ENCODE measurements at places on chromosomes 12 and 14. TPM values are rescaled to one million over a fixed set of nuclear protein-coding genes. Genes with fewer than 3 reads are reported as not detected.

Gene FRS2
- total RNA-seq, result 41.2 TPM

Gene ACVRL1
- 114 TPM for total RNA-seq

Gene ASIC1
- total RNA-seq, result 0.13 TPM

Gene WNT5B
- total RNA-seq, result 529 TPM

Gene STX2
- total RNA-seq, result 46.9 TPM

- H3K4me3 ChIP-seq, result no peak overlapping the region
- no peaks in the 10 kb centered on the region for H3K4me1 ChIP-seq
- H3K36me3 ChIP-seq, result no peaks in the 10 kb centered on the region
- H3K27me3 ChIP-seq, result no peaks in the 10 kb centered on the region
These were observed 40.3 kb downstream of the ANKRD9 start for GRCh38 chr14:102469261-102469660.

- H3K4me1 ChIP-seq, result peaks cover 71% of the 10 kb centered on the region
- peak; percentile 54 for DNase-seq
- no peaks in the 10 kb centered on the region for H3K36me3 ChIP-seq
- H3K4me3 ChIP-seq, result peak overlapping the region; percentile 87
- no peaks in the 10 kb centered on the region for H3K27me3 ChIP-seq
These were observed 974 bp upstream of the TNS2 start for GRCh38 chr12:53048780-53049401.

- no peak overlapping the region for H3K4me3 ChIP-seq
- H3K27me3 ChIP-seq, result peaks cover 75% of the 10 kb centered on the region
- DNase-seq, result no peak
- H3K36me3 ChIP-seq, result no peaks in the 10 kb centered on the region
These were observed 3.0 kb downstream of the LGR5 start for GRCh38 chr12:71442567-71442931.

DNA sequence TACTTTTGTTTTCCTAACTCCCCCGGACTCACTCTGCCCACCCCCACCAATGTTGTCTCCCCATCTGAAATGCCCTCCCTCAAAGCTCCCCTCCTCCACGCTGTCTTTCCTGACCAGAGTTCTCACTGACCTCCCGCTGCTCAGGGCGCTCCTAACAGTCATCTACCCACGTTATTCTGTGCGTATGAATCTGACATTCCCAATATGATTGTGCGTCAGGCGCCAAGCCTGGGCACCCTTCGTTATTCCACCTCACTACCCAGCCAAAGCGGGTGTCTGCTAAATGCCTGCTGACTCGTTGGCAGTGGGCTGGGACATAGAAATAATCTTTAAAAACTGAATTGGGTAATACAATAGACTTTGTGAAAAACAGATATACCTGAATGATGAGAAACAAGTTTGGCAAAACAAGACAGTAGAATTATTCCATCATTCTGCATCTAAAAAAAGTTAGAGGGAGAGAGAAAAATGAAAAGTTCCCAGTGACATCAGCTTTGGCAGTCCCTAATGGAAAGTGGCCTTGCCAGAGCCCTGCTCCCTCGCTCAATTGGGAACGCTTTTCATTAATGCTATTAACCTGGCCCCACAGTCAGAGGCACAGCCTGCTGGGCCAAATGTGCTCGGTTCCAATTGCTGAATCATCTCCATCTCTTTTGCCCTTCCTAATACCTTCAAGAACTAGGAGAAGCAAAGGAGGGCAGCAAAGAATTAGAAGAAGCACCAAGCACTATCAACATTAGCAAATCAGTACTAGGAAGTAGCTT lies 74.0 kb upstream of the PLXNC1 start:
- DNase-seq, result peak; percentile 69
- peak overlapping the region; percentile 50 for H3K4me3 ChIP-seq
- no peaks in the 10 kb centered on the region for H3K36me3 ChIP-seq

DNA sequence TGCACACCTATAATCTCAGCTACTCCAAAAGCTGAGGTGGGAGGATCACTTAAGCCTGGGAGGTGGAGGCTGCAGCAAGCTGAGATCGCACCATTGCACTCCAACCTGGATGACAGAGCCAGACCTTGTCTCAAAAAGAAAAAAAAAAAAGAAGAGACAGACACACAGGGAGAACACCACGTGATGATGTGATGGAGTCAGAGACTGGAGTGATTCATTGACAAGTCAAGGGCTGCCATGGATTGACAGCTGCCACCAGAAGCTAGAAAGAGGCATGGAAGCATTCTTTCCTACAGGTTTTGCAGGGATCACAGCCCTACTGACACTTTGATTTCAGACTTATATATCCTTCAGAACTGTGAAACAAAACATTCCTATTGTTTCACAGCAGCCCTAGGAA lies 3.5 kb upstream of the HCFC2 start:
- H3K27me3 ChIP-seq, result no peaks in the 10 kb centered on the region
- no peak overlapping the region for H3K27ac ChIP-seq
- H3K4me1 ChIP-seq, result peaks cover 5% of the 10 kb centered on the region
- no peaks in the 10 kb centered on the region for H3K36me3 ChIP-seq
- no peak overlapping the region for H3K4me3 ChIP-seq

DNA sequence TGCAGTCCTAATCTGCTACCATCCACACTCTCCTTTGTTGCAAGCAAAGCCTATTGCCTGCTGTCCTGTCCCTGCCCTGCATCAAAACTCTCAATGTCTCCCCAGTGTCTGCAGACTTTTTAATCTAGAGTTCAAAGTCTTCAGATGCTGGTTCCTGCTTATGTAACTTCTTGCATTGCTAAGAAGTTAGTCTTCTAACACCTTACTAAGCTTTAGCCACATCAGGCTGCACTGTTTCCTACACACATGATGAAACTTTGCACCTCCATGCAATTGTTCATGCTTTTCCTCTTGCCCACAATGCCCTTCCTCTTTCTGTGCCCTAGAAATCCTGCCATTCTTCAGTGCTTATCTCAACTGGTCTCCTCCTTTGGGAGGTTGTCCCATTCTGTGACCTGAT lies 16.2 kb upstream of the DICER1 start:
- H3K4me3 ChIP-seq, result no peak overlapping the region
- H3K36me3 ChIP-seq, result no peaks in the 10 kb centered on the region
- no peak overlapping the region for H3K27ac ChIP-seq
- H3K4me1 ChIP-seq, result no peaks in the 10 kb centered on the region
- H3K27me3 ChIP-seq, result no peaks in the 10 kb centered on the region

- DNase-seq, result peak; percentile 98
- H3K36me3 ChIP-seq, result no peaks in the 10 kb centered on the region
- H3K27me3 ChIP-seq, result no peaks in the 10 kb centered on the region
- H3K4me1 ChIP-seq, result peaks cover 32% of the 10 kb centered on the region
- peak overlapping the region; percentile 93 for H3K27ac ChIP-seq
- H3K4me3 ChIP-seq, result peak overlapping the region; percentile 17
These were observed 170.1 kb upstream of the PWP1 start for GRCh38 chr12:107515446-107515958.

DNA sequence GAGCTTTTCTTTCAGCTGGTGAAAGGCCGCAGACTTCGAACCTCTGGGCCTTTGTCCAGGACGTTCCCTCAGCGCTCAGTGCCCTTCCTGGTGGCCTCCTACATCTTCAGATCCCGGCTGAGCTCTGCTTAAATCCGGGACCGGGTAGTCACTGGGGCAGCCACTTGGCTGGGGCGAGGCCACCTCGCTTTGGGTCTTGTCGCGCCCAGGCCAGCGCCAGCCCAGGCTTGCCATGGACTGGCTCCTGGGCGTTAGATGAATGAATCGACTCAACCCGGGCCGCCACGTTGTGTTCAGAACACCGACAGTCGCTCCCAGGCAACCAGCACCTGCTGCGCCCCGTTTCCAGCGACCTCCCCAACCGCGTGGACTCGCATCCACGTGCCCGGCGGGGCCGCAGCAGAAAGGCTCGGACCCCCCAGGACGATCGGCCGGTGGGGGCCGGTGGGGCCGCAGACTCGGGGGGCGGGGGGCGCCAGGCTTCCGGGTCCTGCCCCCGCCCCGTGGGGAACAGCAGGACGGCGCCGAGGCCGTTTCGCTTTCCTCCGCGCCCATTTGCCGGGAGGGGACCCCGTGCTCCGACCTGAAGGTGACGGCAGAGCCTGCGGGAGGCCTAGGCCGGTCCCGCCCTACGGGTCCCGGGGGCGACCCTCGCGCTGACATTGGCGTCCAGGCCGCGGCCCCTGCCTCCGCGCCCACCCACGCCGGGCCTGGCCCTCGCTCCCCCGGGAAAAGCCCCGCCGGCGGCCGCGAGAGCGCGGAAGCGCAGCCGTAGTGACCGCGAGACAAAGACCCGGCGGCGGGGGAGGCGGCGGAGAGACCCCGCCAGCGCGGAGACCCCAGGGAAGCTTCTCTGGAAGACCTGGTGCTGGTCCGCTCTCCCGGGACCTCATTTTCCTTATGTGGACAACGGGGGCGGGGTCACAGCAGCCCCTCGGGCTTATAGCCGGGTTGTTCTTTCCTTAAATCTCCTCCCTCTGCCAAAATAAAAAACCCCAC lies 37.3 kb upstream of the RCOR1 start:
- H3K27me3 ChIP-seq, result no peaks in the 10 kb centered on the region
- no peaks in the 10 kb centered on the region for H3K36me3 ChIP-seq
- peak; percentile 73 for DNase-seq
- H3K4me1 ChIP-seq, result peaks cover 3% of the 10 kb centered on the region
- H3K4me3 ChIP-seq, result peak overlapping the region; percentile 76

- H3K27me3 ChIP-seq, result no peaks in the 10 kb centered on the region
- no peak overlapping the region for H3K4me3 ChIP-seq
- H3K27ac ChIP-seq, result peak overlapping the region; percentile 92
- H3K36me3 ChIP-seq, result no peaks in the 10 kb centered on the region
These were observed 42.7 kb upstream of the NID2 start for GRCh38 chr14:52111583-52111982.

DNA sequence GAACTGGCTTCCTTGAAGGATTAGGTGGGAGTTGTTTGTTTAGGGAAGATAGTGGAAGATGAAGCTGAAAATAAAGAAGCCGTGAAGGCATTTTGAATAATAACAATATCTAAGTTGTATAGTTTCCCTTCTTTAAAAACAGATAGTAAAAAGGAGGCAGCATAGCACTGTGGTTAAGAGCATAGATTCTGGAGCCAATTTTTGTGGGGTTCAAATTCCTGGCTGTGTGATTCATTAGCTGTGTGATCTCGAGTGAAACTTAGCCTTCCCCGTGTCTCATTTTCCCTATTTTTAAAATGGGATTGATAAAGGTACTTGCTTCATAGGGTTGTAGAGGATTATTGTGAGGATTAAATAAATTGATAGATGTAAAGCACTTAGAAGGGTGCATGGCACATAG lies 104.5 kb downstream of the MYRFL start:
- peak; percentile 32 for DNase-seq
- H3K27ac ChIP-seq, result no peak overlapping the region
- H3K36me3 ChIP-seq, result no peaks in the 10 kb centered on the region
- H3K27me3 ChIP-seq, result no peaks in the 10 kb centered on the region
- H3K4me1 ChIP-seq, result peaks cover 10% of the 10 kb centered on the region

DNA sequence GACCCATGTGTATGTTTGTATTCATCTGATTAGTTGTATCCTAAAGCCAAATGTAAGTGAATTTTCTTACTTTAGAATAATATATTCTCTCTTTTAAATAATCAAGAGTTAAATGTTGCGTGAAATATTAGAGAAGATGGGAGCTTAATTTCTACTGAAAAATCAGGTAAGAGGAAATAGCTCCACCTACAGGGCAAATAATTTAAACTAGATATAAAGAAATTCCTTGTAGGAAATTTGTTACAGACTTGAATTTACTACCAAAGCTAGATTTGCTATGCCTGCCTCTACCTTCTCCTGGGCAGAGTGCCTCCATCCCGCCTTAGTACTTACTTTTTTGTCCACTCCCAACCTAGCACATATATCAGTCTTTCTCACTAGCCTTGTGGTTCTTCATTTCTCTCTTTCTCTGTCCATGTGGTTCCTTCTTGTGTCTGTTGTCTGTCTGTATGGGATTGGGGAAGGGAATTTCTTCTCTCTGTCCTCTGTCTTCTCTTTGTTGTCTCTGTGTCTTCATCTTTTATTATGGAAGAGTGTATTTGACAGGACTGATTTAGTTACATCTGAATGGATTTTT lies 44.7 kb downstream of the PALS1 start:
- no peak overlapping the region for H3K27ac ChIP-seq
- no peaks in the 10 kb centered on the region for H3K36me3 ChIP-seq
- DNase-seq, result peak; percentile 62
- H3K4me1 ChIP-seq, result no peaks in the 10 kb centered on the region

- H3K27ac ChIP-seq, result no peak overlapping the region
- peaks cover 10% of the 10 kb centered on the region for H3K4me1 ChIP-seq
- no peak overlapping the region for H3K4me3 ChIP-seq
- H3K36me3 ChIP-seq, result no peaks in the 10 kb centered on the region
These were observed 128.2 kb upstream of the NOS1 start for GRCh38 chr12:117489671-117490070.

GRCh38 chr14:80770114-80770908 lies 171.2 kb downstream of the CEP128 start:
- H3K27me3 ChIP-seq, result no peaks in the 10 kb centered on the region
- H3K36me3 ChIP-seq, result no peaks in the 10 kb centered on the region
- H3K27ac ChIP-seq, result 0 out of 2 replicates have a peak overlapping the region, but pooled peaks have one; percentile 7
- peak; percentile 36 for DNase-seq
- H3K4me3 ChIP-seq, result 0 out of 2 replicates have a peak overlapping the region, but pooled peaks have one; percentile 21

DNA sequence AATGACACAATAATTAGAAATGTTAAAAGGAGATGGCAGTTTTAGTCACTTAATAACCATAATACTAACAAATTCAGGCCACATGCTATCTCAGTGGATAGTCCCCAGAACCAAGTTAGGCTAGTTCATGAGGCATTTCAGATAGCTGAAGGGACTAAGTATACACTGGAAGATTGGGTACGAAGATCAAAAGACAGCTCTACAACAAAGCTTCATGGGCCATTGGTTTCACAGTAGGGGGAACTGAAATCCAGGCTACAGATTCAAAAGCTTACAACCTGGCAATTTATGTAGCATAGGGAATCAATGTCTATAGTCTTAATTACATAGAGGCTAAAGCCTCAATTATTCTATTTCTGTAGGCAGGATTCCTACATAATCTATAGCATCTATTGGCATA lies 343.0 kb downstream of the RGS6 start:
- no peak for DNase-seq
- no peaks in the 10 kb centered on the region for H3K36me3 ChIP-seq
- H3K27ac ChIP-seq, result no peak overlapping the region
- no peaks in the 10 kb centered on the region for H3K4me1 ChIP-seq
- no peak overlapping the region for H3K4me3 ChIP-seq
- H3K27me3 ChIP-seq, result no peaks in the 10 kb centered on the region
